ENCODE measurements at places on chromosomes 3 and 15.

GRCh38 chr3:105518806-105519418 lies 152.2 kb downstream of the ALCAM start:
- DNase-seq, result no peak

- no peak for DNase-seq
Observed at GRCh38 chr15:48001393-48002039, 119.3 kb upstream of the SLC24A5 start.

GRCh38 chr3:178969004-178969700 lies 102.5 kb downstream of the ZMAT3 start:
- no peak for DNase-seq

GRCh38 chr3:149077628-149078027 lies 8.7 kb downstream of the HLTF start:
- no peak for DNase-seq

DNA sequence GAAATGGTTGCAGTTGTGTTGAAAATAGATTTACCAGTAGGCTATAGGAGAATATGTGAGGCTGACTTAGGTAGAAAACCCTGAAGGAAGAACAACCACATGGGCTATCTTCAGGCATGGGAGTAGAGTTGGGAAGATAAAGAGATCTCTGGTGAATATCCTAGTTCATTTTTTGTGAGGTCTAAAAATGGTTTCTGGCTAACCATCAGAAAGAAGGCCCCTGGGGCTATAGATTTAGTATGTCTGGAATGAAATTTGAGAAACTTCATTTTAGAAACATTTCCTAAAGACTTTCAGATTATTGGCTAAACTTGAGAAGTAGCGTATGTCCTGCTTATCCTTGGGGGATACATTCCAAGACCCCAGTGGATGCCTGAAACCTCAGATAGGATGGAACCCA lies 148.2 kb downstream of the NAALADL2 start:
- no peak for DNase-seq

GRCh38 chr3:42094128-42094527 lies 3.0 kb downstream of the TRAK1 start:
- DNase-seq, result no peak

GRCh38 chr3:185935465-185936272 lies 2.1 kb downstream of the TRA2B start:
- DNase-seq, result no peak

- no peak for DNase-seq
Observed at GRCh38 chr3:69591164-69591736, 148.0 kb upstream of the MITF start.

GRCh38 chr15:66864871-66865281 lies 162.8 kb downstream of the SMAD6 start:
- DNase-seq, result no peak

- no peak for DNase-seq
Observed at GRCh38 chr15:28904541-28905315, 19.0 kb downstream of the APBA2 start.

- DNase-seq, result no peak
Observed at GRCh38 chr15:29680465-29681165, 141.7 kb downstream of the TJP1 start.

GRCh38 chr3:14231145-14231990 lies 52.8 kb downstream of the LSM3 start:
- DNase-seq, result no peak

GRCh38 chr15:101255615-101256241 lies 3.9 kb upstream of the CHSY1 start:
- no peak for DNase-seq

DNA sequence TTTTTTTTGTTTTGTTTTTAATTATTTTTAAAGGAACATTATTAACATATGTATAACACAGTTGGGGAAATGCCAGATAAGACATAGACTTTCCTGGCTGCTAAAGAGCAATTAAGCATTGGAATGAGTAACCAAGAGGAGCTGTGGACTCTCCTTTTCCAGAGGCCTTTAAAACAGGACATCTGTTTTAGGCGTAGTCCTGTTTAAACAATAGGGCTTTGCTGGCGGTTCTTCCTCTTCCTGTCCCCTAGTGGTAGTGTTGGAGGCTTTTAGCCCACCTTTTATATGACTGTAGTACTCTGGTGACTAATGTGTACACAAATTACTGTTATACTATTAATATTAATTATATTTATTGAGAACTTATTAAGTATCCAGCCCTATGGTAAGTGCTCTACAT lies 81.9 kb downstream of the PPARG start:
- DNase-seq, result no peak

GRCh38 chr3:165196577-165197480 lies 645 bp upstream of the SLITRK3 start:
- DNase-seq, result peak; percentile 61

DNA sequence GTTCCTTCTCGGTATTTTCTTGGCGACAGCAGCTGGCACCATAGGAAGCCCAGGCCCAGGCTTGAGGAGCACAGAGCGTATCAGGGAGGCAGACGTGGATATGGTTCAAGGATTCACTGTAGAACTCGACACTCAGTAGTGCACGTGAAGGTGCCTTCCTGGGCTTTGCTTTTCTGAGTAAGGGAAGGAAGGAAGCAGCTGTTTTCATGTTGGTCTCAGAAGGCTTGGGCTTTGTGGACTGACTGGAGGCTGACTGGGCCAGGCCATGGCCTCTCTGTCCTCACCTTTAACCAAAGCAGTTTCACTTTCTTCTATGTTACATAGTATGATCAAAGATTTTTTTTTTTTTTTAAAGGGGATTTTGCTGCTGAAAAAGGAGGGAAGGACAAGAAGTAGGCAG lies 6.9 kb upstream of the GHRL start:
- DNase-seq, result no peak

- peak; percentile 74 for DNase-seq
Observed at GRCh38 chr15:39171944-39172368, 408.9 kb upstream of the THBS1 start.

DNA sequence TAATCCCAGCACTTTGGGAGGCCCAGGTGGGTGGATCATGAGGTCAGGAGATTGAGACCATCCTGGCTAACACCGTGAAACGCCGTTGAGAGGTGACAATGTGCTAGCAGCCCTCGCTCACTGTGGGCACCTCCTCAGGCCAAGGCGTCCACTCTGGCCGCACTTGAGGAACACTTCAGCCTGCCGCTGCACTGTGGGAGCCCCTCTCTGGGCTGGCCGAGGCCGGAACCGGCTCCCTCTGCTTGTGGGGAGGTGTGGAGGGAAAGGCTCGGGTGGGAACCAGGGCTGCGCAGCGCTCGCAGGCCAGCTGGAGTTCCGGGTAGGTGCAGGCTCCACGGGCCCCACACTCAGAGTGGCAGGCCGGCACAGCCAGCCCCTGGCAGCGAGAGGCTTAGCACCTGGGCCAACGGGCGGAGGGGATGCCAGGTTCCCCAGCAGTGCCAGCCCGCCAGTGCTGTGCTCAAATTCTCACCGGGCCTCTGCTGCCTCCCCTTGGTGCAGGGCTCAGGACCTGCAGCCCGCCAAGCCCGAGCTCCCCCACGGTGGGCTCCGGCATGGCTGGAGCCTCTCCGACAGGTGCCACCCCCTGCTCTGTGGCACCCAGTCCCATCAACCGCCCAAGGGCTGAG lies 253.6 kb downstream of the CNTN4 start:
- DNase-seq, result no peak

DNA sequence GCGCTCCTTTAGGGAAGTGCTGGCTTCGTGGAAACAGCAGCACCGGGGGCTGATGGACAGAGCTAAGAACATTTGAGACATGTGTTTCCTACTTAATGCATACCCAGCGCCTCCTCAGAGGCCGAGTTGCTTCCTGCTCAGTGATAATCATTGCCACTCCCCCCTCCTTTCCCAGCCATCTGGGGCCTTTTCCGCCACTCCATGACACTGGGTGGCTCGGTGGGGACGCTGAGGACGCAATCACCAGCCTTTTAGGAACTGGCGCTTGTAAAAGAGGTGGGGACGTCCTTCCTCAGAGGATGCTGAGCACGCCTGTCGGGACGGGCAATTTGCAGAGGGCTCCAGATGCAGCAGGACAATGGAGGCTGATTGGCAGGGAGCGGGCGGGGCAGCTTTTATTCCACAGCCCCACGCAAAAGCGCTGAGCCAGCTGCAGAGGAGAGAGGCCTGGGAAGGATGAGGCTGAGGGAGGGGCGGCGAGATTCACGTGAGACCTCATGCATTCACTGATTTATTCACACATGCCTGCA lies 22.2 kb upstream of the IQSEC1 start:
- no peak for DNase-seq

GRCh38 chr3:39812537-39812936 lies 3.1 kb downstream of the MYRIP start:
- no peak for DNase-seq

DNA sequence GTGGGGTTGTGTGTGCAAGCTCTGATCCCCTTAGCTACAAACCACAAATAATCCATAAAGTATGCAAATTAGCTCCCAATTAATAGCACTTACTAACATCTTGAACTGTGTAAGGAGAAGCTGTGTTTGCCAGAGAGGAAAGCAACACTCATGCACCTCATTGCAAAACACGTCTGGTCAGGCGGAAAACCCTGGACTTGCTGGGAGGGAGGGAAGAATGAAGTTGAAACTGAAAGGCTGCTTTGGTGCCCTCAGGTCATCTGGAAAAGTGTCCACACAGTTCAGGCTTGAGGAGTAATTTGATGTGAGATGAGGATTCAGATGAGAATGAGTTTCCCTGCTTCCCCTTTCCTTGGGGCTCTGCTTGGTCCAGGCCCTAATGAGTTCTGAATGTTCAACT lies 185.5 kb upstream of the ANKRD28 start:
- no peak for DNase-seq

- no peak for DNase-seq
Observed at GRCh38 chr3:152610622-152611021, 224.3 kb upstream of the P2RY1 start.

- DNase-seq, result peak; percentile 68
Observed at GRCh38 chr3:124780761-124781475, 50.7 kb downstream of the UMPS start.

- DNase-seq, result peak; percentile 40
Observed at GRCh38 chr3:42179110-42179725, 86.8 kb downstream of the CCK start.

DNA sequence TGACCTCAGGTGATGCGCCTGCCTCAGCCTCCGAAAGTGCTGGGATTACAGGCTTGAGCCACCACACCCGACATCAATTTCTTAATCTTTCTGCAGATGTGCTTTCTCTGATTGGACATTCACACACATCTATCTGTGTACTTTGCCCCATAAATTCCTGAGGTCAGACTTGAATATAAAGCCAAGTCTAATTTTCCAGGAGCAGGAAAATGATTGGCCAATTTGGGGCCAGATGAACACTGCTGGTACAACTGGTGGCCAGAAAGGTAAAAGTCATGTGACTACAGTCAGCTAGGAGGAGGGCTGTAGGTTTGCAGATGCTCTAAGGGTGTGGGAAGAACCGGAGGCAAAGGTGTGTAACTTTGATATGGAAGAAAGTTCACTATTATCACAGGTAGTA lies 3.2 kb upstream of the RAD51 start:
- DNase-seq, result no peak

DNA sequence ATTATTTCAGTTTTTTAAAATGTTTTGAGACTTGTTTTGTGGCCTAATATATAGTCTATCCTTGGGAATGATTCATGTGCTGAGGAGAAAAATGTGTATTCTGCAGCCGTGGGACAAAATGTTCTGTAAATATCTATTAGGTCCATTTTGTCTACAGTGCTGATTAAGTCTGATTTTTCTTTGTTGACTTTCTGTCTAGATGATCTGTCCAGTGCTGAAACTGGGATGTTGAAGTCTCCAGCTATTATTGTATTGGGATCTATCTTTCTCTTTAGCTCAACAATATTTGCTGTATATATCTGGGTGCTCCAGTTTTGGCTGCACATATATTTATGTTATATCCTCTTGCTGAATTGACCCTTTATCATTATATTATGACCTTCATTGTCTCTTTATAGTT lies 85.2 kb downstream of the UBE2E2 start:
- DNase-seq, result no peak

- no peak for DNase-seq
Observed at GRCh38 chr15:77002436-77002835, 7.5 kb downstream of the PSTPIP1 start.

Measured in uterus (tissue), 4 donors.